ENCODE measurements at places on chromosomes 1 and 21.

DNA sequence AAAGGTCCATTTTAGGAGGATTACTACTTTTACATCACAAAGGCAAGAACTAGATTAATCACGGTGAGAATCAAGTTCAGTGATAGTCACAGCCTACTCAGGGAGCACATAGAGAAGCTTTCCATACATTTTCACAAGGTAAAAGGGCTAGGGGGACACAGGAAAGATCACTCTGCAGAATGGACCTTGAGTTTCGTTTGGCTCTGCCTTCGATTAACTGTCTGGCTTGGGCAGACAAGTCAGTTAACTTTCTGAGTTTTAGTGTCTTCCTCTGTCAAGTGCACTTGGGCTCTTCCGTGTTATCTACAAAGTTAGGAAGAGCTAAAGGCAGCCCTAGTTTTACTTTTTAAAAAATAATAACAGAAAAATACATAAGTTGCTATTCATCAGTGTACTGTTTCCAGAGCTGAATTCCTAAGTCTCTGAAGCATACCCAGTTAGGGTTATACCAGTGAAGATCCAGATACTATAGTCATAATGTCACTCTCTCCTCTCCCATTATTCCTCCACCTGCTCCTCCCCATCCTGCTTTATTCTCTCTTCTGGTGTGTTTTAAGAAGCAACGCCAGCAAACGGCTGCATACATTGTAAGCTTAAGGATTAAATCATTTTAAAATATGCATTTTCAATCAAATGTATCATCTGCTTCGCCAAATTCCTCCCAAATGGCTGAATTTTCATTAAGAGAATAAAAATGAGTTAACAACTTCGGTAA is 1.7 kb downstream of the CEP170 start:
- no peak for DNase-seq

- DNase-seq: no peak
These were observed 119.4 kb downstream of the SIPA1L2 start for GRCh38 chr1:232510367-232511110.

DNA sequence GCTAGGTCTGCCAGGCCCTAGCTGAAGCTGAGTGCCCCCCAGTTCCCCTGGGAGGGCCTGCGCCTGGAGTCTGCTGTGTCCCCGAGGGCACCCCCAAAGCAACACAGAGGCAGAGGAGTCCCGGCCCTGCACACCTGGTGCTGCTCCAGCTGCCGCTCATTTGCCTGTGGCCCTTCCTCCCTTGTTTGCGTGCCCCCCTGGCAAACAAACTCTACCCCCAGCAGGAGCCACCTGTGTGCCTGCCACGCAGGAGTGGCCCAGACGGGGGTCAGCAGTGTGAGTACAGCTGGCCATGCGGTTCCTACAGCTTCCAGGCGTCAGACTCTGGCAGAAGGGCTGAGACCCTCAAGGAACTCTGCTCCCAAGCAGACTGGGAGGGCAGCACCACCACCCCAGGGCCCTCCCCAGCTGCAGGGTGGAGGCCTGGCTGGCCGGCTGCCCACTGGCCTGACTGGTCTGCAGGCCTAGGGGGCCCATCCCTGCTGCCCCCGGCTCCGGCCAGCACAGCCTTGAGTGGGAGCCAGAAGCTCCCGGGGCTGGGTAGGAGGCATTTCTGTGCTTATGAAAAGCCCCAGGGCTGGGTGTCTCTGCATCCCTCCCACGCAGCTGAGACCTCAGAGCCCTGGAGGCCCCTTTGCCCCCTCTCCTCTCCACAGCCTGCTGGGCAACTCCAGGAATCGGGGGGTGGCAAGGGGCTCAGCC is 563 bp upstream of the TAS1R3 start:
- no peak for DNase-seq

- DNase-seq: peak; percentile 44
These were observed 88.5 kb downstream of the SLC44A5 start for GRCh38 chr1:75522389-75522788.

DNA sequence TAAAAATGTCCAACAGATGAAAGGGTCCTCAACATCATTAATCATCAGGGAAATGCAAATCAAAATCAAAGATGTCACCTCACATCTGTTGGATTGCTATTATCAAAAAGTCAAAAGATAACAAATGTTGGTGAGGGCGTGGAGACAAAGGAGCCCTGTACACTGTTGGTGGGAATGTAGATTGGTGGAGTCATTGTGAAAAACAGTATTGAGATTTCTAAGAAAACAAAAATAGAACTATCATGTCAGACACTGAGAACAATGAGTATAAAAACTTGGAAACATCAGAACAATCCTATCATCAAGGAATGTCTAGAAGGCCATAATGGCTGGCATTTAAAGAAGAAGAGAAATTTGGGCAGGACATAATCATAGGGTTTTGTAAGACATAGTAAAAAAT is 209.2 kb upstream of the PTGFR start:
- DNase-seq: no peak

GRCh38 chr1:222068937-222069336 is 327.0 kb upstream of the DUSP10 start:
- no peak for DNase-seq

- DNase-seq: no peak
These were observed 837 bp upstream of the USP21 start for GRCh38 chr1:161158316-161159010.

DNA sequence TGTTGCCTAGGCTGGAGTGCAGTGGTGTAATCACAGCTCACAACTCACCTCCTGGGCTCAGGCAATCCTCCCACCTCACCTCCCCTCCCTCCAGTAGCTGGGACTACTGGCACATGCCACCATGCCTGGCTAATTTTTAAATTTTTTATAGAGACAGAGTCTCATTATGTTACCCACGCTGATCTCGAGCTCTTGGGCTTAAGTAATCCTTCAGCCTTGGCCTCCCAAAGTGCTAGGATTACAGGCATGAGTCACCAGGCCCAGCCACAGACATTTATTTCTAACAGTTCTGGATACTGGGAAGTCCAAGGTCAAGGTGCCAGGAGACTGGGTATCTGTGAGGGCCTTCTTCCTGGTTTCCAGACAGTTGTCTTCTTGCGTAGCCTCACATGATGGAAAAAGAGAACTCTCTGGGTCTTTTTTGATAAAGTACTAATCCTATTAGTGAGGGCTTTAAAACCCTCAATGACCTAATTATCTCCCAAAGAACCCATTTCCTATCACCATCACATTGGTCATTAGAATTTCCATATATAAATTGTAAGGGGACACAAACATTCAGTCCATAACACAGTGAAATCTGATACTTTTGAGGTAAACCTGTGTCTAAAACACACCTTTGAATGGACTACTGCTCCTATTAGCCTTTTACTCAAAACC is 67.9 kb downstream of the PHACTR4 start:
- DNase-seq: no peak

- DNase-seq: no peak
These were observed 17.3 kb downstream of the LTN1 start for GRCh38 chr21:28975397-28975796.

DNA sequence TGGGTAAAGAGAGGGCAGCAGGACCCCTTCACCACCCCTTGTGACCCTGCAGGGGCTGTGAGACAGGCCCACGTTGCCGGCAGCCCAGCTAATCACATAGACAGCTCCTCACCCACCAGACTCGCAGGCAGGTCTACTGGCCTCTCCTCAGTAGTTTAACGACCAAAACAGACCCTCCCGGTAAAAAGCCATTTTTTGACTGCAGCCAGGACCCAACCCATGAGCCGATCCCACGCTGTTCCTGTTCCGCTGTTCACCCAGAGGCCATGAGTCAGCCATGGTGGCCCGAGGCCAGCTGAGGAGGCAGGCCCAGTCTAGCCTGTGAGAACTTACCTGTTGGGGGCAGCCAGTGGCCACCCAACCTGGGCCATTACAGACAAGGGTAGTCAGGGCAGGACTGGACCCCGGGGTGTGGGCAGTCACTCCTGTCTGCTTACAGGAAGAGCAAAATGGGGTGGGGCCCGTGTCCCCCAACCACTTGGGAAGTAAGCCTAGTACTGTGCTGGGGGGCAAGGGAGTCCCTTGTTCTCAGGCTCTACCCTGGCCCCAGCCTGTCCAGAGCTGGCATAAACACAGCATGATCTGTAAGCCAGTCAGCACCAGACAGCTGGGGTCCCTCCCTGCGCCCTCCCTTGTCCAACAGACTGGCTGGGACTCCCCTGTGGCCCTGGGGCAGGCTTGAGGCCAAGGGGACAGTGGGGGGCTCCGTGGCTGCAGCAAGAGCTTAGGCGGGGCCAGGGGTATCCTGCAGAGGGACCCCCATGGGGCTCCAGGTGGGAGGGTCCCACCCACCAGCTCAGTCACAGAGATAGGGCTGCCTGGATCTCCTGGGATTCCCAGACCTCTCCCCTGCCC is 61.9 kb downstream of the WNT9A start:
- DNase-seq: no peak

GRCh38 chr1:157803851-157804250 is 16.1 kb downstream of the FCRL1 start:
- no peak for DNase-seq

- DNase-seq: no peak
These were observed 25.0 kb downstream of the SLAMF1 start for GRCh38 chr1:160621633-160622413.

GRCh38 chr1:28139025-28139712 is 37.3 kb downstream of the PTAFR start:
- no peak for DNase-seq

DNA sequence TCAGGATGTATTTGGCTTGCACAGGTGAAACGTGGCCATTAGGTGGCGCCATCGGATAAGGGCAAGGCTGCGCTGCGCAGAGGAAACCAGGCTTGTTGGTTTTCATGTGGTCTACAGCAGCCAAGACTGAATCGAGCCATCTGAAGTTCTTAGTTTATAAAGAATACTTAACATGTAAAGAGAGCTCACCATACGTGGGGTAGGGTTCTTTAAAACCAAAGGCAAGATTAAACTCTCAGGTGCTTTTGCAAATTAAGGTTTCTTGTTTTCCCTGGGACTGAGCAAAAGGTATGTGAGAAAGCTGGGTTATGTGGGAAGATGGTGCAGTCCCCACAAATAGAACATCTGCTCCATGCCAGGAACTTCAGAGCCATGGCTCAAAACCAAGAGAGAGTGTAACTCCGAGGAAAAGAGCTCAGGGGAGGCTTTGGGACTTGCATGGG is 9.3 kb downstream of the MASP2 start:
- peak; percentile 81 for DNase-seq

GRCh38 chr1:235468970-235469369 is 35.3 kb downstream of the B3GALNT2 start:
- no peak for DNase-seq

- no peak for DNase-seq
These were observed 135.0 kb downstream of the TGFB2 start for GRCh38 chr1:218480137-218480536.

- DNase-seq: no peak
These were observed 51.3 kb upstream of the RUNX1 start for GRCh38 chr21:35100349-35100811.

All from occipital lobe (tissue), 3 donors.